ENCODE measurements at places on chromosomes 3 and 15.

DNA sequence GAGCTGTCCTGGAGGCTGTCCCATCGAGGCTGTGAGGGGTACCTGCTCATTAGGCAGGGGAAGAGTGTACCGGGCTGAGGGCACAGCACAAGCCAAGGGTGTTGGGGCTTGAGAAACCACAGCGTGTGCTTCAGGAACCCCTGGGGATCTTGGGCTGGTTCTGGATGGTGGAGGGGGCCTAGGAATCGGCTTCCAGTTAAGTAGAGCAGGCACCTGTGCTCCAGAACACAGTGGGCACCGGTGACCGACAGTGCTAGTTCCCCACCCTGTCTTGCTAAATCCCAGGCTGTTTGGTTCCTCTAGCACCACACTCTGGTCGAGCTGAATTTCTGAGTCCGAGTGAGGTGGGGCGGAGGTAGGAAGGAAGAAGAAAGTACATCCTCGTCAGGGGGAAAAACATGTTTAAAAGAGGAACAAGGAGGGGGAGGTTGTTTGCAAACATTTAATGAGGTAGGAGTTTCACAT, 29.1 kb downstream of the SLC6A6 start:
- no peak for DNase-seq

DNA sequence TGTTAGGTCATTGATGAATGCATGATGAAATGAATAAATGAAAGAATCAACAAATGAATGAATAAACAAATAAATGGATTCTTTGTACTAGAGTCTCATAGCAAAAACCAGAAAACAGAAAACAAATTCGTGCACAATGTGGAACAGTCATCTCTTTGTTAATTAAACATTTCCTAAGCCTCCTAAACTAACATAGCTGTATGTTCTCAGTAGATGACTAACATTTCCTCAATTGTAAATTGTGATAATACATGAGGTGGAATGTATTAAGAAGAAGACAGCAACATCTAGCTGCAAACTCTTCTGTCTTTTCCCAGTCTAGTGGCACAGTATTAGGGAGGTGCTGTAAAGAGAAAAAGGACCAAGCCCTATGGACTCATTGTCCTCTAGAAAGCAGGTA, 1021.0 kb downstream of the MCTP2 start:
- DNase-seq: no peak

- DNase-seq: no peak
These were observed 22.8 kb upstream of the NOX5 start for GRCh38 chr15:68991723-68992122.

GRCh38 chr3:179027326-179027900, 44.2 kb downstream of the ZMAT3 start:
- DNase-seq: no peak

GRCh38 chr3:177739461-177739860, 542.2 kb upstream of the TBL1XR1 start:
- no peak for DNase-seq

DNA sequence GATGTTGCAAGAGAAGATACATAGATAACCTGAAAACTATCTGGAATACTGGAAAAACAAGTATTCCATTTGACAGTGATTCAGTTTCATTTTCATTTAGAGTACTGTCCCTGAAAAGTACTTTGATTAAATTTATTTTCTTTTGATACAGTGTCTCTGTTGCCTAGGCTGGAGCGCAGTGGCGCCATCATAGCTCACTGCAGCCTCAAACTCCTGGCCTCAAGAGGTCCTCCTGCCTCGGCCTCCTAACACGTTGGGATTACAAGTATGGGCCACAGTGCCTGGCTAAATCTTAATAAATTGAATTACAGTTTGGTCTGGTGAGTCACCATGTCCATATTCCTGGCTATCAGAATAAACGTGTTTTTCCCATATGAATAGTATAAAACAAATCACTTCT, 1.6 kb upstream of the LEO1 start:
- DNase-seq: no peak

GRCh38 chr3:142180761-142181362, 31.5 kb upstream of the TFDP2 start:
- no peak for DNase-seq

- DNase-seq: no peak
These were observed 17.2 kb upstream of the ADIPOQ start for GRCh38 chr3:186825294-186825821.

GRCh38 chr3:108085810-108086350, 5.0 kb downstream of the CD47 start:
- DNase-seq: no peak

DNA sequence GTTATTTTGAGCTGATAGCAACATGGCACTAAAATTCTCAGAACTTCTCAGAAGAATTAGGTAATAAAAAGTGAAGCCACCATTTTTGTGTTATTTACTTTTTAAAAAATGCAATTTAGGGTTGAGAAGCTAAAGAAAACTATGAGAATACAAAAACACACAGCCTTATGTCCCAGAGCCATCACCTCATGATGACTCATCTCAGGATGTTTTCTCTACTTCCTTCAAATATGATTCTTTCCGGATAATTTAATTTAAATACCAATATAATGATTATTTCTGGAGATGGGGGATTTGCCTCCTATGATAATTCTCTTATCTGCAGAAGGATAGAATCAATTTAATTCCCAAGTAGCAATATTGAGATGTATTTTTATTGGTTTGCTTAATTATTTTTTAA, 105.6 kb upstream of the BFSP2 start:
- no peak for DNase-seq

- DNase-seq: no peak
These were observed 27.0 kb downstream of the CCNL1 start for GRCh38 chr3:157132936-157133335.

- no peak for DNase-seq
These were observed 34.8 kb downstream of the CRYGS start for GRCh38 chr3:186509423-186509822.

All from right renal pelvis (tissue), 4 donors.